ENCODE measurements at places on chromosomes 4 and X.

- no peak for DNase-seq
These were observed 27.2 kb upstream of the SMARCA5 start for GRCh38 chr4:143486314-143486713.

DNA sequence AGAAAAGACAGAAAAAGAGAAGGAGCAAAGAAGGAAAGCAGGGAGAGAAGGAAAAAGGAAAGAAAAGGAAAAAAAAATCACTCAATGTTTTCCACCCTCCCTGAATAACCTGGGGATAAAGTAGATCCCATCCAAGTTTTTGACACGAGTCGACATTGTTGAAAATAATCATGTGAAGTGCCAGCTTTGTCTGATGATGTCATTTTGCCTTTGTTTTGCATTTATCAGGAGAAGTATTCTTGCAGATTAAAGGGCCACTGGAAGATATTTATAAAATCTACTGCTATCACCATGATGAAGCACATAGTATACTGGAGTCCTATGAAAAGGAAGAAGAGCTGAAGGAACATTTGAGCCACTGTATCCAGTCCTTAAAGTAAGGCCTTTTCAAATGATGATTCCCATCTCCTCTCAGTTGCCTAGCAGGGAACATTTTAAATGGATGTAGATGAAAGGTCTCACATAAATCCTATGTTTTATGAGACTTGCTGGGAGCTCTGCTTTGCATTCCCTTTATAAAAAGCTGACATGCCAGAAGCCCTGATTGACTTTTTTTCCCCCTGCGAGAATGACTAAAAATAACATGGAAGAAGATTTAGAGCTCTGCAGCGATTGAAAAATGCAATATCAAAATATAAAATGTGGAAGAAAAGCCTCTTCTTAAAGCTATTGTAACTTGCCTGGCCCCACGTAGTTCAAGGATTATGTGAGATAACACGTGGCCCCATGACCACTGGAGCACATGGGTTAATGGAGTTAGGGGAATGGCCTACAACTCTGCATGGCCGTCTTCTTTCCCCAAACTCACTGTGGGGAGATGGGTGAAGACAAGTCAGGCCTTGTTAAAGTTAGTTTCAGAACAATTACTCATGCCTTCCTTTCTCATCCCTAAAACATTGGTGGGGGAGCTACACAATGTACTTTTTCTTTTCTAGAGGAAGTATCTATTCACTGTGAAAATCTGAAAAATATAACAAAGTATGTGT, 77.5 kb downstream of the INTS12 start:
- DNase-seq: no peak

- DNase-seq: no peak
These were observed 18.5 kb downstream of the HERC3 start for GRCh38 chr4:88610771-88611170.

DNA sequence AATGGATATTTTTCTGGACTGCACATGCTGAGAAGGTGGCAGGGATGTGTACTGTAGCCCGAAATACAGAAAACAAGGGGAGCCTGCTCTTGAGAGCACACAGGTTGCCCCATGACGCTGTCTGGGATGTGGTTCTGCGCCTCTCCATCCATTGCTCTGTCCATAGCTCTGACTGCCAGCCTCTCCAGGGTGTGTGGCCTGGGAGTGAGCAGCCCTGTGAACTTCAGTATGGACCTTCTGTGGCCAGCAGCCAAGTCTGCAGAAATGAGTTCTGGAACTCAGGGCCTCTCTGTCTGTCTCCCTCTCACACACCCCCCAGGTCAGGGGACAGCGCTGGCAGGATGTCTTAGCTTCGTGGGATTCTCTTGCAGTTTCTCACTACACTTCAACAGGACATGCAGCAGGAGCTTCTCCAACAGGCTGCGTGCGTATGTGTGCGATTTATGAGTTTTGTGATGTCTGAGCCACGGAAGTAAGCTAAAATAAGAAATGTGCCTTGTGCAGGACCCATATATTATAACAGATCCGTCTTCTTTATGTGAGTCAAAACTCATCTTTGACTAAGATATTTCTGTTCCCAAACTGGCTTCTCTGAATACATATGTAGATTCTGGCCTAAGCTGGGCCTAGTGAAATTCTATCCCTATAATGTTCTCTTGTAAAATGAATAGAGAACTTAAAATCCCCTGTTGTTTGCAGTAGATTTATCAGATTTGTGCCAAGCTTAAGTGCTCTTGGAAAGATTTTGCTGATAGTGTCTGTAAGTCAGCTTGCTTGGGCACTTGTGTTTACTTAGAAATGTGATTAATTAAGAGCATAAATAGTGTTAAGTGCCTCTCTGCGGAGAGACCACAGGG, 40.0 kb downstream of the PROM1 start:
- no peak for DNase-seq

- DNase-seq: no peak
These were observed 43.0 kb downstream of the AMELX start for GRCh38 chrX:11336201-11336600.

DNA sequence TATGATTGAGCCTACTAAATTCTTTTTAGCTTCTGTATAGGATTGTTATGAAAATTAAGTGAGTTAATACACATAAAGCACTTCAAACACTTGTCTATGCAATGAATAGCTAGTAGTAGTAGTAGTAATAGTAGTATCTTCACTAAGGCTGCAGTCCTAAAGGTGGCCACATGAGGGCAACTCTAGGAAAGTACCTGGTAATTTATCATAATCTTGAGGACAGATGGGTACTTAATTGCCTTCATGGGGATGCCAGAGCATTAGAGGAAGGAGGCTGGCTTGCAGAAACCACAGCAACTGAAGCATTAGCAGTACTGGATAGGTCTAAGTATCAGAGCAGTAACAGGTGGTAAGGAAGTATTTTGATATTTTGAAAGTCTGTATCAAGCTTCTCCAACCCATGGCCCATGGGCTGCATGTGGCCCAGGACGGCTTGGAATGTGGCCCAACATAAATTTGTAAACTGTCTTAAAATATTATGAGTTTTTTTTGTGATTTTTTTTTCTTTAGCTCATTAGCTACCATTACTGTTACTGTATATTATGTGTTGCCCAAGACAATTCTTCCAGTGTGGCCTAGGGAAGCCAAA, 17.3 kb downstream of the NIPAL1 start:
- peak; percentile 75 for DNase-seq

DNA sequence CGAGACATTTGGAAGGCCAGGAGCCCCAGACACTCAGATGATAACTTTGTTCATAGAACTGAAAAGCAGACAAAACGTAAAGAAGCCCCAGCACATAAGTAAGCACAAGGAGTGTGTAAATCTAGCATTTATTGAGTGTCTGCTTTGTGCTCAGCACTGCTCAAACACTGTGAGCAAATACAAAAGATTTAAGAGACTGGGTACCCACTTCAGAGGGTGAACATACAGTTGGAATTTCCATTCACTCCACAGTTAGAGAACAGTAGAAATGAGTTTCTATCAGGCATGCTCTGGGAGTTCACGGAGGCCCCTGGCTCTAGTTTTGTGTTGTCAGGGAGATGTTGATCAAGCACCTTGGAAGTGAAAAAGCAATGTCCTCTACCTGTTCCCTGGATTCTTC, 39.8 kb downstream of the ACE2 start:
- DNase-seq: no peak

GRCh38 chrX:42538405-42538804, 239.6 kb downstream of the PPP1R2C start:
- no peak for DNase-seq

- no peak for DNase-seq
These were observed 95.4 kb downstream of the PTTG2 start for GRCh38 chr4:38055566-38055965.

GRCh38 chr4:159062381-159062780, 40.5 kb upstream of the RAPGEF2 start:
- no peak for DNase-seq

DNA sequence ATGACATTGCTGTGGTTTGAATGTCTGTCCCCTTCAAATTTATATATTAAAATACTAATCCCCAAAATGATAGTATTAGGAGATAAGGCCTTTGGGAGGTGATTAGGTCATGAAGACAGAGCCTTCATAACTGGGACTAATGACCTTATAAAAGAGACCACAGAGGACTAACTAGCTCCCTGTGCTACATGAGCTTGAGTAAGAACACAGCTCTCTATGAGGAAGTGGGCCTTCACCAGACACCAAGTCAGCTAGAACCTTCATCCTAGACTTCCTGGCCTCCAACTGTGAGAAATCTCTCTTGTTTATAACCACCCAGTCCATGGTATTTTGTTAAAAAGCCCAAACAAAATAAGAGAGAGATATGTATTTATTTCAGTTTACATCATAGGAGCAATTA, 242.2 kb upstream of the CTSO start:
- no peak for DNase-seq

DNA sequence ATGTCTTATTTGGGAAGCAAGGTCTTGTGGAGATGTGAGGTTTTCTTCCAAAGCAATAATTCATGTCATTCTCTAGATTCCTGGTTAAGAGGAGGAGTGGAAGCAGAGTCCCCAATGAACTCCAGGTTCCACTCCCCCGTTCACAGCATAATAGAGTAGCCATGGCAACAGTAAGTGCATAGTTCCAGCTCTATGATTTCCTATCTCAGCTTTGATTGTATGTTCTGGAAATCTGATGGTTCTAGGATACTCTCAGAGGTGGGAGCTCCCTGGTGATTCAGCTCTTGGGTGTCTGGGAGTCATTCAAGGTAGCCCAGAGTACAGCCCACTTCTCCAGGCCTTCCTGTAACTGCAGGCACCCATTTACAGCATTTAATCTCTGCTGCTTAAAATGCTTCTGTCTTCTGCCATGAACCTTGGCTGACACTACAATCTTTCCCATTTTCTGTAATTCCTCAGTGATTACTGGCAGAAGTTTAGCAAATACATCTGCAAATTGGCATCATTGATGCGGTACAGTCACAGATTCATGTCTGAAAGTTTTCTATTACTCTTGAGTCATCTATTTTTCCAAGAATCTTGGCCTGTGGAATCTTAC, 242.0 kb downstream of the MAPK10 start:
- DNase-seq: no peak

- no peak for DNase-seq
These were observed 371.8 kb downstream of the FSTL5 start for GRCh38 chr4:161791796-161792556.

- DNase-seq: no peak
These were observed 1069.5 kb downstream of the DMD start for GRCh38 chrX:32141841-32142240.

DNA sequence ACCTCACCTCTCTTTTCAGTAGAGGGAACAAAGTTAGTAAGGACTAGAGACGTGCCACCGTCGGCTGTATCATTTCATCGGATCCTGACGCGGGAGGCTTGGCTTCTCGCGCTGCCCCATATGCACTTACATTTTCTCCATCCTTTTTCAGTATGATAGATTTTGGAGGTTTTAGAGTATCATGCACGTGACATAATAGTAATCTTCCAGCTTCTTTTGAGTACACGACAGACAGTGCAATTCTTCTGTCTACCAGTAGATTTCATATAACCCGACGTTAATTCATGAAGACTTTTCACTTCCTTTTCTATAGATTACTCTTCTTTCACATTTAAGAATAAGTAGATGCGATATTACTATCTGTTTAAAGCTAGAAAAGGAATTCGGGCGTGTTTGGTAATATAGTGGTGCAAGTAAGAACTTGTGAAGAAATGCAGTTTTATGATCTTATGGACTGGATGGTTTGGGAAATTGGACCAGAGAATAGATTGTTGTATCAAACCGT, 1.0 kb downstream of the CDS1 start:
- no peak for DNase-seq

GRCh38 chr4:95129821-95130311, 372.1 kb downstream of the BMPR1B start:
- peak; percentile 6 for DNase-seq

Data from CD4-positive, alpha-beta T cell treated with Interferon alpha-2 for 1 hour (primary cell).